ENCODE measurements at places on chromosomes 16 and 17.

GRCh38 chr17:44389723-44390202 is 314 bp upstream of the ITGA2B start:
- DNase-seq: no peak

DNA sequence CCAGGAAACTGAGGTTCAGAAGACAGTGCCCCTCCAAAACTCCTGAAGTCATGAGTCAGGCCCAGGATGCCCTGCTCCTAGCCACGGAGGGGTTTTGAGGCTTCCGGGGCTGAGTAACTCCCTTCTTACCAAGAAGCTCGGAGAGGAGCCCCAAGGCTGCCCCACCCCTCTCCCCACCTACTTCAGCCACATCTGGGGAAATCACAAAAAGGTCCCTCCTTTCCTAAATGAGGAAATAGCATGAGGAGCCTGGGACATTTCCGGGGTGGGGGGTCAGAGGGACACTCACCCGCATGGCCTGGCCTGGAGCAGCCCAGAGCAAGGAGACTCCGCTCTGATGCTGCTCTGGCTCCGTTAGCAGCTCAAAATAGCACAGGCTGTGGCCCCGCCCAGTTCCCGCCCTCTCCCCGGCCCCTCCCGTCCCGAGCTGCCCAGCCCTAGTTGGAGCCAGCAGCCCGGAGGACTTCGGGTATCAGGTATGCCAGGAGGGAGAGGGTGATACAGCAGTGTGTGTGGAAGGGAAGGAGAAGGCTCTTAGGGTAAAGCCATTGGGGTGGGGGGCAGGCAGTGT is 40.1 kb downstream of the MYO18A start:
- DNase-seq: no peak

DNA sequence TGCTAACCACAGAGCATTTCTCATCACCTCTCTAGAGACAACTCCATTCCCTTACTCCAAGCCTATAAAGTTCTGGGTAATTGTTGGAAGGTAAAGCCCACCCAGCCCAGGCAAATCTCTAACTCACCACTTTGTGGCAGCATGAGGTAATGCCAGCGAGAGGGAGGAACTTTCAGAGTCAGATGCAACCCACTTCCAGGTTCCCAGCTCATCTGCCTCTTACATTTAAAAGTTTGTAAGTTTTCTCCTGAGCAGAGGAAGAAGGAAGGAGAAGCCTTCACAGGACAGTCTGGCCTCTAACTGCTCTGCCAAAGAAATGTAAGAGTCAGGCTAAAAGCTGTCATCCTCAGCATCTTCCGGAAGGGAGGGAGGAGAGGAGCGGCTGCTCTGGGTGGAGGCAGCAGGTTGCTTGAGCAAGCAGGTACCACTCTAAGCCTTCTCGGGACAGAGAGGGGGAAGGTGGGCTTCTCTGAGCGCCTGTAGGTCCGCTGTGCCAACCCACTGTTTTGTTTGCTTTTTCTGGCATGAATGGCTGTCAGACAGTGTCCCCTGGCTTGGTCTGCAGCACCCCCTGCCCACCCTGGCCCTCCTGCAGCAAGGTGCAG is 1.0 kb downstream of the ZNF319 start:
- no peak for DNase-seq

- DNase-seq: no peak
Observed at GRCh38 chr17:35568561-35568960, 7.9 kb upstream of the SLFN14 start.

DNA sequence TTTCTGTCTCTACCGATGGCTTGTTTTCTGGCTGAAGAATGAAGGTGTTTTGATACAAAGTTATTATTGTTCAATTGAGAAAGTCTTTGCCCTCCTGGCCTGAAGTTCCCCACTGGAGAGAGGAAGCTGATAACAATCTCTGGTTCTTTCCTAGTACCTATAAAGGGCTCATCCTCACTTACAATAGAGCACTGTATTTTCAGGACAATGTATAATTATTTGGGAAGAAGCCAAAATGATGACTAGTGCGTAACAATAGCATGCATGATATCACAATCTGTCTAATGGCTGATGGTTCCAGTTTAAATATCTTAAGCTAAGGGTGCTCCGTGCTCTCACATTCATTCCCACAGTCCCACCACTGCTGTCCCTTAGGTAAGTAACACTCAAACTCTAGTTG is 230.7 kb downstream of the IRX3 start:
- DNase-seq: no peak

DNA sequence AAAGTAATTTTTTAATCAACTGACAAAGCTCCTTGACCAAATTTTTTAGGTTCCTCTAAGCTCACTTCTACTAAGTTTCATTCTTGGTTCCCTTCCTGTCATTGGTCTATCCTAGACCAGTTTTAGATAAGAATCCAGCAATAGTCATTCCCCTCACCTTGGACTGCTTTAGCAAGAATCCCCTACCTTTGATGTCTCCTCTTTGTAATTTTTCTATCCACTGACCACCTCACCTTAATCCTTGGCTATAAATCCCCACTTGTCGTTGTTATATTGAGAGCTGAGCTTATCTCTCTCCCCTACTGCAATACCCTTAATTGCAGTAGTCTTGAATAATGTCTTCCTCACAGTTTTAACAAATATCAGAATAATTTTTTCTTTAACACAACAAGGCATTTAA is 107.2 kb downstream of the USP32 start:
- no peak for DNase-seq

GRCh38 chr17:39170109-39170508 is 4.1 kb upstream of the ARL5C start:
- no peak for DNase-seq

DNA sequence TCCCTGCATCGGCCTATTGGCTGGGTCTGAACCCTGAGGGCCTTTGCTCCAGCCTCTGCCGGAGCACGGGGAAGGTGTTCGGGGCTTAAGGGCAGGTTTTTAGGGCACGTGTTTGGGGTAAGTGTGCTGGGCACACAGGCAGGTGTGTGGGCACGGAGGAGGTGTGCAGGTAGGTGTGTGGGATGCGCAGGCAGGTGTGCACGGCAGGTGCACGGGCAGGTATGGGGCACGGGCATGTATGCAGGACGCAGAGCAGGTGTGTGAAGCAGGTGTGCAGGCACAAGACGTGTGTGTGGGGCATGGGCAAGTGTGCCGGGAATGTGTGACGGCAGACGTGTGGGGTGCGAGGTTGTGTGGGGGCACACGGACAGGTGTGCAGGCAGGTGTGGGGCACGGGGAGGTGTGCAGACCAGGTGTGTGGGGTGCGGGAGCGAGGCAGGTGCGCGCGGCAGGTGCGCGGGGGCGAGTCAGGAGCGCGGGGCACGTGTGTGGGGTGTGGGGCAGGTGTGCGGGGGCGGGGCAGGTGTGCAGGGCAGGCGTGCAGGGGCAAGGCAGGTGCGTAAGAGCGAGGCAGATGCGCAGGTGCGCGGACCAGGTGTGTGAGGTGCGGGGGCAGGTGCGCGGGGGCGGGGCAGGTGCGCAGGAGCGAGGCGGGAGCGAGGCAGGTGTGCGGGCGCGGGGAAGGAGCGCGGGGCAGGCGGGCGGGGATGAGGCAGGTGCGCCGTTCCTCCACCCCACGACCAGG is 28.6 kb upstream of the METRNL start:
- DNase-seq: no peak

- no peak for DNase-seq
Observed at GRCh38 chr16:8293413-8293812, 296.9 kb downstream of the TMEM114 start.

DNA sequence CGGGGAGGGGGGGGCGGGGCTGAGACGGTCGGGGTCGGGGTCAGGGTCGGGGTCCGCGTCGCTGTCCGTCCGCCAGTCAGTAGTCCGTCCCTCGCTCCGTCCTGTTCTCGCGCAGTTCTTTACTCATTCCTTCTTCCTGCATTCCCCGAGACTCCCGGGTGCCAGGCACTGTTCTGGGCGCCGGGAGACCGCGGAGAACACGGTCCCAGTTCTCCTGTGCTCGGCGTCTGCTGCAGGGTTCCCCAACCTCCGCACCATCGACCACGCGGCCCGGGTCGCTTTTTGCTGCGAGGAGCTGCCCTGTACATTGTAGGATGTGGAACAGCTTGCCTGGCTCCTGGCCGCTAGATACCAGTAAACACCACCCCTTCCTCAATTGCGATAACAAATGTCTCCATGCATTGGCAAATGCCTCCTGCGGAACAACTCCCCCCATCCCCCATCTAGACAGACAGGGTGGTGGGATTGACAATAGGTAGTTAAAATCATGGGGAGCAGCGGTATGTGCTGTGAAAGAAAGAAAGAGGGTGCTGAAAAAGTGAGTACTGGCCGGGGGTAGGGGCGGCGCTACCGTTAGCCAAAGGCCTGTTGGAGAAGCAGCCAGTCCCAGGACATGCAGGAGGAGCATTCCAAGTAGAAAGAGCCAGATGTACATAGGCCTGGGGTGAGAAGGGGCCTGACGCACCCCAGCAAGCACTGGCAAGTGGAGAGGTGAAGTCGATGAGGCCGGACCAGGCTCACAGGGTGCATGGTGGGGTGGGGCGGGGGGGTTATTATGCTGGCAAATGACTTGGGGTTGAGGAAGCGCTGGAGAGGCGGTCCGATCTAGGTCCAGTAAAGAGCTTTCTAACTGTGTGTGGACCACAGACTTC is 631 bp downstream of the TRAF7 start:
- no peak for DNase-seq

DNA sequence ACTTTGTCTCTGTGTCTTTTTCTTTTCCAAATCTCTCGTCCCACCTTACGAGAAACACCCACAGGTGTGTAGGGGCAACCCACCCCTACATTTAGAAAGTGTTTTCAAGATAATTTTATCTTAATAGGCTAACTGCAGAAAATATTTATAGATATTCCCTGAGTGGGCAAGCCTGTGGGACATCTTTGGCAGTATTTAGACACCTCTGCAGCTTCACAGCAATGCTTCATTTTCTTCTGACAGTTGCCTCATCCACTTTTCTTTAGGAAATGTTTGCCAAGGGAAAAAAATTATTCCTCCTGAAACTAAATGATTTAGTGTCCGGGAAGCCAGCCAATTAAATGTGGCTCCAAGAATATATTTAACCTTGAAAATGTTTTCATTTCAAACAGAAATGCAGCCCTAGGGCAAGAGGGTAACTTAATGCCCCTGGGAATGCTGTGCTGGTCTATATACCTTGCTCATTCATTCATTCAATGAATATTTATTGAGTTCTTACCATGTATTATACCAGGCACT is 290.4 kb downstream of the ABCC12 start:
- DNase-seq: no peak

DNA sequence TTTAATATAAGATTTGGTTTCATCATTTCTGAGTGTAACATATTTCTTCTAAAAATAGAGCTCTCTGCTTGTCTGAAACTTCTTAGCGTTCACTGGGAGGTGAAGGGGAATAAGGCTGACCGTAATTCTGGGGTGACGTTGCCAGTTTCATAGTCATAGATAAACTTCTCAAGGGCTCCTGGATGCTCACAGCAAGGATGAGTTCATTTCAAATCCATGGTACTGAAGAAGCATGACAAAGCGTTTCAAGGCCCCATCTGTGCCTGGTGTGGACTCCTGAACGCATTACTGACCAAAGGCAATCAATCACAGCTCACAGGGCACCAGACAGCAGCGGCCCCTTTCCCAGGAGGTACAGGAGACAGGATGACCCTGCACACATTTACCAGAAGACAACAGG is 12.0 kb upstream of the EVPL start:
- no peak for DNase-seq

GRCh38 chr17:81650951-81651350 is 5.4 kb downstream of the PDE6G start:
- no peak for DNase-seq

DNA sequence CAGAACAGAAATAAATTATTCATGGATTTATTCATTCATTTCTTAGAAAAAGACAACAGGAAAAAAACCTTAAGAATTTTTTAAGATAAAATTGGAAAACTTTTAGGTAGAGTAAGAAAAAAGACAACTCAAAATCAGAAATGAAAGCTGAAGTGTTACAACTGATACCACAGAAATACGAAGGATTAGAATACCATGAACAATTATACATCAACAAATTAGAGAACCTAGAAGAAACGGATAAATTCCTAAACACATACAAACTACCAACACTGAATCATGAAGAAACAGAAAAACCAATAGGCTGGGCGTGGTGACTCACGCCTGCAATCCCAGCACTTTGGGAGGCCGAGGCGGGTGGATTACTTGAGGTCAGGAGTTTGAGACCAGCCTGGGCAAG is 27.8 kb downstream of the CTRB2 start:
- DNase-seq: no peak

DNA sequence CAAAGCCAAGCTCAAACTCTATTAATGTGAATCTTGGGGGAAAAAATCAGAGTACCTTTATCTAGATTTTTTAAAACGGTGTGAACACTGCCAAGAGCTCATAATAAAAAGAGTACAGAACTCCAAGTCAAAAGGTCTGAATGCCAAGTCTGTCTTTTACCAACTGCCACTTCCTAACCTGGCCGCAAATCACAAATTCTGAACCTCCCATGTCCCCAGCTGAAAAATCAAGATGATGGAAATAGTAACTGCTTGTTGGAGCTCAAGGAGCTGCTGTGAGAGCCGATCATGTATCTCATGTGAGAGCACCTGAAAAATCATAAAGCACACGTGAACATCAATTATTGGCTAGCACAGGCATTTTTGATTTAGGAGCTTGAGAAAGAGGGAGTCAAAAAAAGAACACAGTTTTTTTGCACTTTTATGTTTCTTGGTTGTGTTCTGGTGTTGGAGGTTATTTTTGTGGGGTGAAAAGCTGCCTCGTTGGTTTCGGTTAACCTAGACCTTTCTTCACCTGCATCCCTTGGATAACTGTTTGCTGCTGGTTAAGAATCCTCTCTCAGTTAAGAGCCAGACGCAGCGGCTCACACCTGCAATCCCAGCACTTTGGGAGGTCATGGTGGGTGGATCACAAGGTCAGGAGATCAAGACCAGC is 50.5 kb downstream of the GAS7 start:
- DNase-seq: no peak

GRCh38 chr16:78024159-78024558 is 1.8 kb downstream of the CLEC3A start:
- DNase-seq: no peak

DNA sequence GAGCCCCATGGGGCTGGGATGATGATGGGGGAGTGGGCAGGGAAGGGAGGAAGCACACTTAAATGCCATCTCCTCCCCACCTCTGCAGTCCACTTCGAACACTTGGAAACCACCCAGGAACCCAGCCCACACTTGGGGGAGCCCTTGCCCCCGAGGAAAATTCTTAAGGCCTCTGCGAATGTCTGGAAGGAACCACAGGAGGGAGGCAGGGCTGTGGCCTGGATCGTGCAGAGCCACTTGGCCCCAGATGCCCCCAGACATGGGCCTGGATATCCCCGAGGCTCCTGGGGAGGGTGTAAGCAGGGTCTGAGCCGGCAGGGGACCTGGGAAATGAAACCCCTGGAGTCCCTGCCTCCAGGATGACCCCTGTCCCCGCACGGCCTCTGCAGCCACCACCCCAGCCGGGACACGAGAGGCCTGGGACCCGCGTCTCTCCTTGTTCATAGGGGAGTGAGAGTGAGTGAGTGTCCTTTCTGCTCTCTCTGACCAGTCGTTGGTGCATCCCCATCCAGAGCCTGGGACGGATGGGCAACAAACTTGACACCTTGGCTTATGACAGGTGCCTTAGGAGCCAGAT is 11.8 kb upstream of the MTSS2 start:
- no peak for DNase-seq

- no peak for DNase-seq
Observed at GRCh38 chr17:44465897-44466296, 37.3 kb downstream of the GPATCH8 start.

All from DMS79 (cell line).